ENCODE measurements at places on chromosomes 2 and 18. TPM values are rescaled to one million over a fixed set of nuclear protein-coding genes. Genes with fewer than 3 reads are reported as not detected.

DNA sequence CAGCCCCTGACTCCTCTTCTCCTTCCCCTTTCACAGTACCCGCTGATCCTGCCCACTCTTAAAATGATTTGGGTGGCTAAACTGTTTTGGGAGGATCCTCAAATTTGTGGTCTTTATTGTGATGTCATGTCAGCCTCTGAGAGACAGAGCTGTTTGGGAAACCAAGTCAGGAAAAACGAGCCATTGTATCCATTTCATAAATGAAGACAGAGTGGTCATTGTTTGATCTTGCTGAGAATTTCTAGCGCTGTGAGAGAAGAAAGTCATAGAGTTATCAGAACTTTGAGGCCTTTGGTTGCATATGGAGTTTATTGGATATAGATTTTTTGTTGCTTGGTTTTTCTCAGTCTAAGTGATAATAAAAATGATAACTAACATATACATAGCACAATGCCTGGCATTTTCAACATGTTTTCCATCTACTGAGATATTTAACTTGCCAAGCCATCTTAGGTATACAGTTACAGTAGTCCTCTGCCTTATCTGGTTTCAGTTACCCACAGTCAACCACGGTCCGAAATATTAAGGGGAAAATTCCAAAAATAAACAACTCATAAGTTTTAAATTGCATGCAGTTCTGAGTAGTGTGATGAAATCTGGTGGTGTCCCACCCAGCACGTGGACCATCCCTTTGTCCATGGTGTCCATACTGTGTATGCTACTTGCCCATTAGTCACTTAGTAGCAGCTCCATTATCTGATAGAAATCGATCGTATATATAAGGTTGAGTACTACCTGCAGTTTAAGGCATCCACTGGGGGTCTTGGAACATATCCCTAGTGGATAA lies 105.0 kb upstream of the RASGRP3 start:
- H3K27ac ChIP-seq = no peak overlapping the region
- no peaks in the 10 kb centered on the region for H3K4me1 ChIP-seq
- no peaks in the 10 kb centered on the region for H3K27me3 ChIP-seq

- no peak overlapping the region for H3K4me3 ChIP-seq
- no peaks in the 10 kb centered on the region for H3K4me1 ChIP-seq
- no peaks in the 10 kb centered on the region for H3K36me3 ChIP-seq
- no peaks in the 10 kb centered on the region for H3K27me3 ChIP-seq
- no peak for DNase-seq
Observed at GRCh38 chr18:37812961-37813360, 247.4 kb upstream of the CELF4 start.

The XDH gene
- 0.27 TPM for total RNA-seq

- no peak for DNase-seq
- no peak overlapping the region for H3K27ac ChIP-seq
- no peaks in the 10 kb centered on the region for H3K27me3 ChIP-seq
Observed at GRCh38 chr18:34870555-34871310, 160.6 kb downstream of the DTNA start.

- DNase-seq = no peak
- H3K4me1 ChIP-seq = no peaks in the 10 kb centered on the region
- H3K36me3 ChIP-seq = no peaks in the 10 kb centered on the region
- H3K27me3 ChIP-seq = no peaks in the 10 kb centered on the region
Observed at GRCh38 chr2:65940856-65941255, 494.1 kb upstream of the MEIS1 start.

The ALLC gene
- not detected for total RNA-seq

DNA sequence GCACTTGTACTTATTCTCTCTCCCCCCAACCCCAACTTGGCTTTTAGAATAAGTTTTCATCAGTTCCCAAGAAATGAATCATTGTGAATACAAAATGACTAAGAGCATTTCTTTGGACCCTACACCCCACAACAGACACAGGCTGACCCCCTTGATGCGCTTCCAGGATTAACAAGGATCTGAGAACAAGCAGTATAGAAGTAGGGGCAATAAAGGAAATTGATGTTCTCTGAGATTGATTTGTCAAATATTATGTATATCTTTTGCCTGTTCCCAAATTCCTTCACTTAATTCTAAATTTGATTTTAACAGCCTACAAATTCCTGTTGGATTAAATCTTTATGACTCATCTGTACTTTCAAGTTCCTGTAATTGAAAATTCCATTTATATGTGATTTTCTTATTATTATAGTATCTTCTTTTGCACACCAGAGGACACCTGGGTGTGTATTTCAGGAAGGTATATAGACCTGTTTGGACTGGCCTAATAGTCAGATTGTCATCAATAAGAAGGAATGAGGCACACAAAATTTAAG lies 10.2 kb upstream of the PTPN4 start:
- H3K27me3 ChIP-seq = no peaks in the 10 kb centered on the region
- no peaks in the 10 kb centered on the region for H3K36me3 ChIP-seq
- H3K27ac ChIP-seq = no peak overlapping the region
- H3K4me1 ChIP-seq = no peaks in the 10 kb centered on the region
- H3K4me3 ChIP-seq = no peak overlapping the region

The EIF4E2 gene
- 68.1 TPM for total RNA-seq

The TRPM8 gene
- total RNA-seq = not detected

The ERMN gene
- total RNA-seq = 0.21 TPM

DNA sequence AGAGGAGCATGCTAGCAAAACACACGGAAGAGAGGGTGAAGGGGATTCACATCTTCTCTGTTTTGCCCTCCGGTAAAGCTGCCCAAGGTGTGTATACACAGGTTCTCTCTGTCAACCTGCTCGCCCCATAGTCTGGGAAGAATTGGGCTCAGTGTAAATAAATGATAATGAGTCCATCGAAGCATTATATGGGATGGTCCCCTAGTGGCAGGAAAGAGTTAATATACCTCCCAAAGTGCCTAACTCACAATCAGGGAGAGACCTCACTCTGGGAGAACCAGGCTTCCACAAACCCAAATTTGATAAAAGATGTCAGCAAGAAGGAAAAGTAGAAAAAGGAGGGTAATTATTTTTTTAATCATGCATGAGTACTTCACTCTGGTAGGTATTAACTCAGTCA lies 262.2 kb upstream of the ZNF521 start:
- no peaks in the 10 kb centered on the region for H3K4me1 ChIP-seq
- no peak overlapping the region for H3K4me3 ChIP-seq
- no peak overlapping the region for H3K27ac ChIP-seq
- no peak for DNase-seq
- no peaks in the 10 kb centered on the region for H3K36me3 ChIP-seq

The COLEC12 gene
- 79.2 TPM for total RNA-seq

DNA sequence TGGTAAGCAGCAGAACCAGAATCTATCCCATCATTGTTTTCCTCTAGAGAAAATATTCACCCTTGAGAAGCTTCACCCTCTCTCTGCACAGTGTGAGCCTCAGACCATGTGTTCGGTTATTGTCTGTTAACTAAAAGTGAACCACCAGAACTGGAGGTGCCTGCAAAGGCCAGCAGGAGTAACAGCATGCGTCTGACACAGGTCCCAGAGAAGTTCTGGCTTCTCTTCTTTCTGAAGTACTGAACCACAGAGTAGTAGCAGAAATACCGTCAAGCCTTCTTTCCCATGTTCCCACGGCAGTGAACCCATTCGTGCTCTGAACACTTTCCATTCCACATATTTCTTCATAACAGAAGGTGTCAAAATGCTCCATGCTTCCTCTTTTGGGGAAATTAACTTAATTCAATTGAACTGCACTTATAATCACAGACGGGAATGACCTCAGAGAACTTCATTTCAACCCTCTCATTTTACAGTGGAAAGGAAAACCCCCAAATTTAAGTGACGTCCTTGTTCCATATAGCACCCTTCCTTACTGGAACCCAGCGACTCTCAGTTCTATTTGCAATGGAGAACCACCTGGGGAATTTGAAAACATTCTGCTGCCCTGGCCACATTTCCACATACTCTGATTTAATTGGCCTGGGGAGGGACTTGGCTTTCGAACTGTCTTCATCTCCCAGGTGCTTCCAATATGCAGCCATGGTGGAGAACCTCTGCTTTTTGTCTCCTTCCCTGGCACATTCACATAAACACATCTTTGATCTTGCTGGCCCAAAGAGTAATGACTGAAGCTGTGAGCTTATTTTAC lies 519.1 kb downstream of the RNF144A start:
- DNase-seq = no peak
- no peaks in the 10 kb centered on the region for H3K27me3 ChIP-seq
- no peak overlapping the region for H3K4me3 ChIP-seq
- no peak overlapping the region for H3K27ac ChIP-seq

DNA sequence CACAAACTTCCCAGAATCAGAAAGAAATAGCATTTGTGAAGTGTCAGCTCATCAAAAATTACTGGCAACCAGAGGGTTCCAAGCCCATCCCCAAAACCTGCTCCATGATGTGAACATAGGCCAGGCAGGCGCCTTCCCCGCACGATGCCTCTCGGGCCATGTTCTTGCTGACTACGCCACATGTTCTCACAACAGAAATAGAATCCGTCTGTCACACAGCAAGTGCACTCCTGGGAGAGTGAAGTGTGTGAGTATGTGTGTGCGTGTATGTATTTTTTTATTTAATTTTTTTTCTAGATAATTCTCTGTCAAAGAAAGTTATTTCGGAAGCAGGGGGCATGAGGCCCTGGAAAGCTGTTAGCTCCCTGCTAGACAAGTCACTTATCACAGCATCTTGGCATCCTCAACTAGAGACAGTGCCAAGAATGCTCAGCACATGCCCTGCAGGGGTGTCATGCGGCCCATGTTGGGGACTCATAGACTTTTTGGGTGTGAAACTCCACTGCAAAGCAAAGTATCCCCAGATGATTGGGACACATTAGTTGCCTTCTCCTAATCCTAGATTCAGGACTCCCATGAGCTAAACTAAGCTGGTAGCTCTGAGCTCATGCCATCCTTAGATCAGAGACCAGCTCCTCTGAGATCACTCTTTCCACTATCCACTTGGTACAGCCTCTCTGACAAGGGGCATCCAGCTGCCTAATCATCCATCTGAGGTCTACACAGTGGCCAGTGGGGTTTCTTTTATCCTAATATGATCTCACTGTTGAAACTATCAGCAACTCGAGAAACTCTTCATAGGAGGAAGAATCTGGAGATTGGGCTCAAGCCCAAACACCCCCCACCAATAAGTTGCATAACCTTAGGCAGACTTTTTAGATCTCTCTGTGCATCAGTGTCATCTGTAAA lies 53.2 kb upstream of the CYRIA start:
- DNase-seq = no peak
- H3K4me1 ChIP-seq = peaks cover 8% of the 10 kb centered on the region
- no peak overlapping the region for H3K27ac ChIP-seq
- H3K36me3 ChIP-seq = no peaks in the 10 kb centered on the region

DNA sequence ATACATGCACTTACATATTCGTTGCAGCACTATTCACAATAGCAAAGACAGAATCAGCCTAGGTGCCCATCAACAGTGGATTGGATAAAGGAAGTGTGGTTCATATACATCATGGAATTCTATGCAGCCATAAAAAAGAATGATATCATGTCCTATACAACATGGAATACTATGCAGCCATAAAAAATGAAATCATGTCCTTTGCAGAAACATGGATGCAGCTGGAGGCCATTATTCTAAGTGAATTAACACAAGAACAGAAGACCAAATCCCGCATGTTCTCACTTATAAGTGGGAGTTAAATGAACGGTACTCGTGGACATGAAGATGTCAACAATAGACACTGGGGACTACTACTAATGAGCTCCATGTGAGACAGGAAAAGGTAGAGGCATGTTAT lies 288.1 kb upstream of the TFPI start:
- no peaks in the 10 kb centered on the region for H3K36me3 ChIP-seq
- no peaks in the 10 kb centered on the region for H3K4me1 ChIP-seq

GRCh38 chr2:196176142-196176738 lies 4.9 kb upstream of the STK17B start:
- no peaks in the 10 kb centered on the region for H3K27me3 ChIP-seq
- peaks cover 9% of the 10 kb centered on the region for H3K4me1 ChIP-seq
- no peak overlapping the region for H3K4me3 ChIP-seq
- H3K36me3 ChIP-seq = no peaks in the 10 kb centered on the region
- DNase-seq = no peak
- H3K27ac ChIP-seq = no peak overlapping the region

The ZSWIM2 gene
- not detected for total RNA-seq

DNA sequence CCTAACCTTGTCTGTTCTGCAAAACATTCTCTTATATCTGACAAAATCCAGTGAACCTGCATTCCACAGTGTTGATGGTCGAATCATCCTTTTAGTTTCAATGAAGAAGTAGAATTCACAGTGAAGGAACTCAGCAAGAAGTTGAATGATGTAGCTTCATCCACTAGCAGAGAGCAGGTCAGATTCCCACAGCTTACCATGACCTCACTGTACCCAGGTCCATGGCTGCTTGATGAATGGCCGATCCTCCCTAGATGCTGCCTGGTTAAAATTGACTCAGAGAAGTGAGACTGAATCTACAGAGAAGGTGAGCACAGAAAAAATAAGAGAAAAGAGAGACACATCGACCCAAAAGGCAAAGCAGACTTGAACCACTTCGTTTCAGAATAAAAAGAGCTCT lies 906.0 kb upstream of the CHAC2 start:
- H3K4me3 ChIP-seq = no peak overlapping the region
- no peaks in the 10 kb centered on the region for H3K27me3 ChIP-seq
- H3K27ac ChIP-seq = no peak overlapping the region
- no peaks in the 10 kb centered on the region for H3K36me3 ChIP-seq
- H3K4me1 ChIP-seq = no peaks in the 10 kb centered on the region

DNA sequence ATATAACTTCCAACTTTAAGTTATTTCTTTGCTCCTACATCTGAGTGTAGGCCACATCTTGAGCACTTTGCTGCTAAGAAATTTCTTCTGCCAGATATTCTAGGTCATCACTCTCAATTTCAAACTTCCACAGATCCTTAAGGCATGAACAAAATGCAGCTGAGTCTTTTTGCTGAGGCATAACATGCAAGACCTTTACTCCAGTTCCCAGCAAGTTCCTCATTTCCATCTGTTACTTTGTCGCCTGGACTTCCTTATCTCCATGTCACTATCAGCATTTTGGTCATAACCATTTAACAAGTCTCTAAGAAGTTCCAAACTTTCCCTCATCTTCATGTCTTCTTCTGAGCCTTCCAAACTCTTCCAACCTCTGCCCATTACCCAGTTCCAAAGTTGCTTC lies 1077.3 kb upstream of the TMEFF2 start:
- H3K4me1 ChIP-seq = no peaks in the 10 kb centered on the region
- H3K27ac ChIP-seq = no peak overlapping the region
- H3K27me3 ChIP-seq = no peaks in the 10 kb centered on the region
- H3K4me3 ChIP-seq = no peak overlapping the region
- H3K36me3 ChIP-seq = no peaks in the 10 kb centered on the region
- DNase-seq = no peak

GRCh38 chr2:127771756-127772155 lies 39.2 kb downstream of the WDR33 start:
- DNase-seq = no peak
- no peak overlapping the region for H3K4me3 ChIP-seq
- peaks cover 44% of the 10 kb centered on the region for H3K36me3 ChIP-seq
- H3K4me1 ChIP-seq = peaks cover 16% of the 10 kb centered on the region

DNA sequence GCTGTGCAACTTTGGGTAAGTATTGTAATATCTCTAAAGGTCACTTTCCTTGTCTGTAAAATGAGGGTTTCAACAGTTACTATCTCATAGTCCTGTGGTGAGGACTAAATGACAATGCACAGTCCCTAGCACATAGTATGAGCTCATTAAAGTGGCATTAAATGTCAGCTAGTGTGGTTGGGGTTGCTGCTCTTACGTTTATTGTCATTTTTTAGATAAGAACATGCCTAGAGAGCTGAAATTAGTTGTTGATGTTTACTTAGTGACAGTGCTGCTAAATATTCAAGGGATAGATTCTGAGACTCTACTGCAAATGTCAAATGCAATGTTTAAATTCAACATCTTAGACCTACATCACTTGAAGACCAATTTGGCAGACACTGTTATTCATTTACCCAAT lies 356.1 kb upstream of the ETAA1 start:
- no peaks in the 10 kb centered on the region for H3K27me3 ChIP-seq
- no peak overlapping the region for H3K4me3 ChIP-seq
- no peak for DNase-seq
- no peaks in the 10 kb centered on the region for H3K4me1 ChIP-seq
- H3K27ac ChIP-seq = no peak overlapping the region

The ANKRD39 gene
- total RNA-seq = 9.4 TPM
